ENCODE measurements at places on chromosomes 13 and 19.

GRCh38 chr13:63184693-63185092 is 1769.0 kb upstream of the PCDH20 start:
- no peak for DNase-seq

DNA sequence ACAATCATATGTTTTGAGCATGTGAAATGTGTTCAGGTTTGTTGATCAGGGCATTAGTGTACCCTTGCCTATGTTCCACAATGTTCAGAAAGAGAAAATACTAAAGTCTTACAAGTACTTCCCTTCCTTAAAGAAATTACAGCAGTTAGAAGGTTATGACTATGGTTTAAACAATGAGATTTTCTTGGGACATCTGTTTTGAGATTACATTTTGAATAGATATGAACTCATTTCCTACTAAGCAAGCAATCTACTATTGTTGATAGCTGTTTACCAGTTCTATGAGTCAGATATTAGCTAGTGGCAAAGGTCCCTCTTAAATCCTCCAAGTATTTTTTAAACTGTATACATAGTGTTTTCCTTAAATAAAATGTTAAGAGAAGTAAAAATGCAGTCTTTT is 241.3 kb downstream of the DACH1 start:
- DNase-seq = no peak

- DNase-seq = peak; percentile 55
Observed at GRCh38 chr19:57406516-57407123, 4.3 kb upstream of the ZNF17 start.

DNA sequence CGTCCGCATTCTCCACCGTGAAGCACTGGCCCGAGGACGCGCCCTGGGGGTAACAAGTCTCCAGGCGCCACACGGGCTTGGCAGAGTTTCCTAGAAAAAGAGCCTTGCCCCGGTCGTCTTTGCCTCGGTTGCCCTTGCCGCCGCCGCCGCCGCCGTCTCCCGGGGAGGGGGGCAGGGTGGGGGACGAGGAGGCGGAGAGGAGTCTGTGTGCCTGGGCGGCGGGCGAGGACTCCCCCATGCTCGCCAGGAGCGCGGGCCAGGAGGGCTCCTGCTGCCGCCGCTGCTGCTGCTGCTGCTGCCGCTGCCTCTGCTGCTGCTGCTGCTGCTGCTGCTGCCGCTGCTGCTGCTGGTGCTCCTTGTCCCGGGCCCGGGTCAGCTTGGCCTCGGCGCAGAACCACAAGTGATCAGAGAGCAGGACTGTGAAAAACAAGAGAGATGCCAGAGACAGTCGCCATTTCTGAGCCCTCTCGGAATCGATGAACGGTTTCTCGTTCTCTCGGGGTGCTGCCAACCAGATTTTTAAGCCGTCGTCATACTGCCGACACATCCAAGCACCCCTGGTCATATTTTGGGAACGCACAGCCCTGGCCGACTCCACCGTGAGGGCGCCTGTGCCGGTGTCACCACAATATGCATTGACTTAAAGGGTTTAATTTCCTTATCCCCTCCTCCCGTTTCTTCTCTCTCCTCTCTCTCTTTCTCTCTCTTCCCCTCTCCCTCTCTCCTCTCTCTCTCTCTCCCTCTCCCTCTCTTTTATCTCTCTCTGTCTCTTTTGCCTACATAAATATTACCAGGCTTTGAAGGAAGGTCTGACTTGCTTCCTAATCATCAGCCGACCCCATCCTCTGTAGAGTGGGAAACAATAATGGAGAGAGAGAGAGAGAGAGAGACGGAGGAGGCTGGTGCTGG is 349.1 kb downstream of the LIG4 start:
- no peak for DNase-seq

Data from left lobe of liver (tissue), 2 donors.